Central memory CD8-positive, alpha-beta T cell (primary cell): ENCODE measurements at places on chromosomes 3 and 15.

GRCh38 chr3:42117175-42118008 lies 26.2 kb downstream of the TRAK1 start:
- no peak for DNase-seq
- peaks cover 8% of the 10 kb centered on the region for H3K4me1 ChIP-seq
- no peak overlapping the region for H3K4me3 ChIP-seq
- H3K27ac ChIP-seq = peak overlapping the region; percentile 1
- H3K36me3 ChIP-seq = no peaks in the 10 kb centered on the region
- H3K27me3 ChIP-seq = no peaks in the 10 kb centered on the region

GRCh38 chr3:60240492-60240891 lies 1010.8 kb downstream of the FHIT start:
- no peak overlapping the region for H3K4me3 ChIP-seq
- no peaks in the 10 kb centered on the region for H3K4me1 ChIP-seq
- DNase-seq = no peak
- no peaks in the 10 kb centered on the region for H3K36me3 ChIP-seq

DNA sequence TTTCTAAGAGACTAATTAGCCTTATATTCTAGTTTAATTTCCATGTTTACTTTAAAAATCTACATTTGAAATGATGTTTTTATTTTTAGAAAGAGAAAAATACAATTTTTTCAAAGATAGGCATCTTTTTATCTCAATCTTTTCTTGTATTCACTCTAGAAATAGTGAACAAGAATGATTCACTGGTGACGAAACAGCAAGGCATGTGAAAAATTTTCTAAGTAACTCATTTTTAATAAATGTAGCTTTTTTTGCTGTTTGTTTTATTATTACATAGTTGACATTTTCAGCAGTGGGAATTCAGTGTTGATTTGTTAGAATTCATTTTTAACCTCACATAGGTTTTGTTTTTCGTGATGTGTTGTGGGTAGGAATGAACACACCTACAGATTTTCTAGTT lies 1226.4 kb downstream of the NSUN3 start:
- H3K27ac ChIP-seq = no peak overlapping the region
- no peaks in the 10 kb centered on the region for H3K4me1 ChIP-seq
- H3K4me3 ChIP-seq = no peak overlapping the region

DNA sequence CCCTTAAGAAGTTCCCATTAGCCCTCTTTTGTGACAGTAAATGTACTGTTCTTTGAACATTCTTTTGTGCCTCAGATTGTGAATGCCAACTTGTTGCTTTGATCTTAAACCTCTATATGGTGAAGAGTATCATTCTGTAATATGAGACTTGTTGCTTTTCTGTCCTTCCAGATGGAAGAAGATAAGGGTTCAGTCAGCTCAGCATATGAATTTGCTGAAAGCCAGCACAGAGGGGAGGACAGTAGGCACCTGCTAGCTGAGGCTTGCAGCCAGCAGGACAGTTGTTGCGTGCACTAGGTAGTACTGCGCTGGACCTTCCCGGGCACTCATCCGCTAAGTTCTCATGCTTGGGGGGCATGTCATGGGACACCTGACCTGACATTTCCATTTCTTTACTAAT lies 74.7 kb downstream of the DCUN1D1 start:
- H3K27me3 ChIP-seq = no peaks in the 10 kb centered on the region
- H3K4me3 ChIP-seq = no peak overlapping the region
- no peak for DNase-seq
- peak overlapping the region; percentile 33 for H3K27ac ChIP-seq

DNA sequence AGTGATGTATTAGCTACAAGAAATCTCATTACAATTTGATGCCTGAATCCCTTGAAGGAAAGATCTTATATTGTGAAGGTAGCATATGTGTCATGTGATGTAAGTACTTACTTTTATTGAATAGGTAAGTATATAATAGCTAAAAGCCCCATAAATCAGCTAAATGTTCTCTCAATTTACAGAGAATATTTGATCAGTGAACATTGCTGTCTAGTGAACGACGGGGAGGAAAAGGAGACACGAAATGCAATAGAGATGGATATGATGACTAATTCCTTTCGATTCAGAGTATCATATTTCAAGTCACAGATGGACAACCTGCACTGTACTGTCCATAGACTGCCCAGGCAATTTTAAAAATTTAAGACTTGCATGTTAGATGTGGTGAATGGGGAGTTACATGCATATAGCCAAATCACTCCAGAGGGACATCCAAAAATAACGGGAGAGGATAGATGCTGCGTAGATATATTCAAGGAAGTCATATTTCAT lies 462.1 kb upstream of the CDIN1 start:
- H3K4me3 ChIP-seq = no peak overlapping the region
- no peaks in the 10 kb centered on the region for H3K27me3 ChIP-seq
- peaks cover 2% of the 10 kb centered on the region for H3K36me3 ChIP-seq
- no peak for DNase-seq

DNA sequence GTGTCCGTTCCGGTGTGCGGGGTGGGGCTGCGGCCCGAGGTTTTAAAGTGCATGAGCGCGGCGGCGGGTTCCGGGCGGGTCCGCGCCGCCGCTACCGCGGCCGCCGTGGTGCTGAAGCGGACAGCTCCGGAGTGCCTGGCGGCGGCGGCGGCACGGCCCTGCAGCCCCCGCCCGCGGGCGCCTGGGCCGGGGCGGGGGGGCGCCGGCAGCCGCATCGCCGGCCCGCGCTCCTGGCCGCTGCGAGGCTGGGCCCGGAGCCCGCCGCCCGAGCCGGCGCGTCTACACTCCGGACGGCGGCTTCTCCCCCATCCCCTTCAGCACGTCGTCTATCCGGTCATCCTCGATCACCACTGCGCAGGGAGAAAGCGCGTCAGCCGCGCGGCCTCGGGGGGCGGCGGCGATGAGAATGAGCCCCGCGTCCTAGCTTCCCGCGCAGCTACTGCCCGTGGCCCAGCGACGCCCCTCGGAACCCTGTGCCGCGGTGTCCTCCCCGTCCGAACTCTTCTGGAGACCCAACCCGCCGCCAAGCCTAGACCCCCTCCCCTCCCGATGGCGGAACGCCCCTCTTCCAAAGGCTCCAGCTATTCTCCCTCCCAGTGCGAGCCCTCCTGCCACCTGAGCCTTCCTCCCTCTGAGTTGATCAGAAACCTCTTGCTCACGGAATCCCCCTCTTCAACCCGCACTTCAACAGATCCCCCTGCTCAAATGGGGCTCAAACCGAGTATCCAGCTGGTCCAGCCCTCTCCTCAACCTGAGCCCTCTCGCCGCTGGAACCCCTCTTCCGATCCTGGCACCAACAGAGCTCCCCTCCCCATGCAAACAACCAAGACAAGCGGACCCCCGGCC lies 1.3 kb downstream of the CAMK2N2 start:
- H3K4me1 ChIP-seq = peaks cover 25% of the 10 kb centered on the region
- H3K27ac ChIP-seq = peak overlapping the region; percentile 78
- DNase-seq = no peak
- peaks cover 9% of the 10 kb centered on the region for H3K36me3 ChIP-seq

- H3K4me1 ChIP-seq = peaks cover 26% of the 10 kb centered on the region
- no peak overlapping the region for H3K27ac ChIP-seq
- peaks cover 27% of the 10 kb centered on the region for H3K36me3 ChIP-seq
- DNase-seq = no peak
- H3K27me3 ChIP-seq = no peaks in the 10 kb centered on the region
Observed at GRCh38 chr3:45007091-45007490, 19.0 kb upstream of the CLEC3B start.

- H3K27me3 ChIP-seq = no peaks in the 10 kb centered on the region
- H3K4me3 ChIP-seq = no peak overlapping the region
- H3K36me3 ChIP-seq = no peaks in the 10 kb centered on the region
- DNase-seq = no peak
Observed at GRCh38 chr3:159091936-159092335, 290.1 kb downstream of the MFSD1 start.

DNA sequence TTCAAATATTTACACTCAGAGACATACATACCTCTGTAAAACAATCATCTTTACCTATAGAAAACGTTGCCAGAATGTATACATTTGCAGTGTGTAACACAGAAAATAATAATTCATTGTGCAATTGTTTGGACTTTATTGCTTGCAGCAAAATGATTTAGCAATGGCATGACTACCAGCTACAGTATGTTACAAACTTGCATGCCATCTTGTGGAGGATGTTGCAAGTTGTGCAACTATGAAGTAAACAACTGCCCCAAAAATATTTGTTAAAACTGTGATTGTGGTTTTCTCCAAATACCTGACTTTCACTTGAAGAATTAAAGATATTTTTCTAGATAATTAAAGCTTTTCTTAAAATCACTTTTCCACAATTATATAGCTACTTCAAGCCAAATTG lies 27.1 kb upstream of the C3orf49 start:
- H3K27me3 ChIP-seq = peaks cover 31% of the 10 kb centered on the region
- DNase-seq = no peak
- H3K27ac ChIP-seq = no peak overlapping the region
- no peaks in the 10 kb centered on the region for H3K36me3 ChIP-seq

- no peak for DNase-seq
- no peaks in the 10 kb centered on the region for H3K4me1 ChIP-seq
Observed at GRCh38 chr15:84391191-84391590, 155.6 kb downstream of the GOLGA6L4 start.

DNA sequence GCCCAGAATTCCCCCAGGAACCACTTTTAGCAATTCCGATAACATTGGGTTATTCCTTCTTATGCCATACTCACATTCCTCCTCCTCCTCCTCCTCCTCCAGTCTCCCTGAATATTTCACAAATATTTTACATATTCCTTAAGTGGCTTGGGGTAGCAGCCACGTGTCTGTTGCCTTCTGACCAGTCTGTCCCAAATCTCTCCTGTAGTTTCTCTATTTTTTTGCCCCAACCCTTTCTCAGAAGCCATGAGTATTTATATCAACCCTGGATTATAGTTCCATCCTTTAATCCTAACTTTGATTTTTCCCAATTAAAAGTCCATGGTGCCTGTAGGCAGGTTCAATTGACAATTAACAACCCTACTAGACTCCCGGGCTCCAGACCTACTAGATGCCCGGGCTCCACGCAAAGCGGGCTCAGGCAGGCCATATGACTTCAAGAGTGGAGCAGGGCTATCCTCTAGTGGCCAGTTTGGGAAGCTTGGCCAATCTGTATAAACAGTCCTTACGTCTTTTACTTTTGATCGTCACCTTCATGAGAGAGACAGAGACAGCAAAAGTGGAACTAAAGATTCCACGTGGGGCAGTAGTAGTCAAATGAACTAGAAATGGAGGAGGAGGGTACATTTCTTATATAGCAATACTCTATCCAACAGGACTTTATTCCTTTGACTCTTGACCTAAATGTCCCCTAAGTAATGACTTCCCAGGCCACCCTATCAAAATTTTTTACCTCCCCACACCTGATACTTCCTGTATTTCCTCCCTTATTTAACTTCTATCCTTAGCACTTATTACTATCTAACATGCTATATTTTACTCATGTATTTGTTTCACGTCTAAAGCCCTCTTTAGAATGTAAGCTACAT lies 69.7 kb downstream of the USF3 start:
- H3K36me3 ChIP-seq = peaks cover 56% of the 10 kb centered on the region
- no peak overlapping the region for H3K4me3 ChIP-seq
- H3K4me1 ChIP-seq = no peaks in the 10 kb centered on the region
- no peaks in the 10 kb centered on the region for H3K27me3 ChIP-seq

GRCh38 chr15:50790778-50791453 lies 25.4 kb upstream of the SPPL2A start:
- no peaks in the 10 kb centered on the region for H3K4me1 ChIP-seq
- no peaks in the 10 kb centered on the region for H3K27me3 ChIP-seq
- H3K27ac ChIP-seq = no peak overlapping the region
- no peak overlapping the region for H3K4me3 ChIP-seq

DNA sequence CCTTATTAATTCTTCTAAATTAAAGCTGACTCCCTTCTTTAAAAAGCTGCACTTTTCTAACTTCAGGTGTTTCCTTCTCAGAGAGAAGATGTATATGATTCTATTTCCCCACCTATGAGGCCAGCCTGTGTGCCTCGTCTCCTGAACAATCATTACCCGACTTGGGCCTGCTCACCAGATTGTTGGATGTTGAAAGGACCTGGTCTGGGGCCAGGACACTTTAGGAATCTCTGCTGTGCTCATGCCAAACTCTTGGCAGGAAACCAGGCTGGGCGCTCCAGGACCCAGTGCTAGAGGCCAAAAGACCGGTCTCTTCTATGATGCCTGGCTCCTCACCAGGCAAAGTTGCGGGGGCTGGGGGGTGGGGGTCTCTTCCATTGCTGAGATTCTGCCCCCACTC lies 16.9 kb upstream of the LRRC31 start:
- no peak overlapping the region for H3K4me3 ChIP-seq
- no peak for DNase-seq
- H3K27me3 ChIP-seq = peaks cover 6% of the 10 kb centered on the region
- no peaks in the 10 kb centered on the region for H3K4me1 ChIP-seq

DNA sequence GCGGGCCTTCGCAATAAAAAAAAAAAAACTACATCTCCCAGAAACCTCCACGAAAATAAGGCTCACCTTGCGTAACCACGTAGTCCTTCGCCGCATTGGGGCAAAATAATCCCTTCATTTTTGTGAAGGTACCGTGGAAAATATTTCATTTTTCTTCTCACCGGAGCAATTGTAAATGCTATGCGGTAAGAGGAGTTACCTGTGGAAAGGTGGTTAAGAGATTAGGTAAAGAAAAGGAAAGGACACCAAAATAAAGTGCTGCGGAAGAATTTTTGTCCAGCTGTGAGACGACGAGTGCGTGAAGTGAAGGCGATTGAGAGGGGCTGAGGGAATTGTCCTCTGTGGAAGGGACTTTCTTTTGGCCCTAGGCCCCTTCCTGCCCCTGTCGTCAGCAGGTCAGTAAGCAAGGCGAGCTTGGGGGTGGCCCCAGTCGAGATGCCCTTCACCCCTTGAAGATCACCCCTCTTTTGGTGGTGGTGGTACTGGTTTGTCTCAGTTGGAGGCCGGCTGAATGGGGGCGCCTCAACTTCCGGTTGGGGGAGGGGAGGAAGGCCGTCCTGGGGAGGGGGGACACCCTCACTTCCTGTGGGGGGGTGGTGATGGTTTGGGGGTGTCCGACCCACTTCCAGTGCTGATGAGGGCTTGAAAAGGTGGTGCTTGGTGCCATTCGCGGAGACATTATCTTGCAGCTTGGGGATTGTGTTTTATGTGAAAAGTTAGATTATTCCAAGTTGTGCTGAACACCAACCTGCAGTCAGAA lies at the start of gene HMG20A:
Gene HMG20A, plus strand, starts transcription at position 279 of the 760 bp plus-strand sequence. CDS start 37,520 bp downstream, outside the sequence.
- H3K4me3 ChIP-seq = peak within 1 kb of the TSS; percentile 99
- DNase-seq = peak; percentile 28
- H3K4me1 ChIP-seq = peaks cover 52% of the 10 kb centered on the region
- H3K27ac ChIP-seq = peak within 1 kb of the TSS; percentile 98
